ENCODE measurements at places on chromosomes 5 and 9. TPM values are rescaled to one million over a fixed set of nuclear protein-coding genes. Genes with fewer than 3 reads are reported as not detected.
A peak's percentile ranks its signal among the peaks of the same experiment; 100 is the strongest.

- peaks cover 4% of the 10 kb centered on the region for H3K4me1 ChIP-seq
- no peaks in the 10 kb centered on the region for H3K27me3 ChIP-seq
- DNase-seq: no peak
- no peak overlapping the region for H3K4me3 ChIP-seq
- no peaks in the 10 kb centered on the region for H3K36me3 ChIP-seq
Measured at GRCh38 chr5:169114466-169115065, 186.4 kb downstream of the SLIT3 start.

DNA sequence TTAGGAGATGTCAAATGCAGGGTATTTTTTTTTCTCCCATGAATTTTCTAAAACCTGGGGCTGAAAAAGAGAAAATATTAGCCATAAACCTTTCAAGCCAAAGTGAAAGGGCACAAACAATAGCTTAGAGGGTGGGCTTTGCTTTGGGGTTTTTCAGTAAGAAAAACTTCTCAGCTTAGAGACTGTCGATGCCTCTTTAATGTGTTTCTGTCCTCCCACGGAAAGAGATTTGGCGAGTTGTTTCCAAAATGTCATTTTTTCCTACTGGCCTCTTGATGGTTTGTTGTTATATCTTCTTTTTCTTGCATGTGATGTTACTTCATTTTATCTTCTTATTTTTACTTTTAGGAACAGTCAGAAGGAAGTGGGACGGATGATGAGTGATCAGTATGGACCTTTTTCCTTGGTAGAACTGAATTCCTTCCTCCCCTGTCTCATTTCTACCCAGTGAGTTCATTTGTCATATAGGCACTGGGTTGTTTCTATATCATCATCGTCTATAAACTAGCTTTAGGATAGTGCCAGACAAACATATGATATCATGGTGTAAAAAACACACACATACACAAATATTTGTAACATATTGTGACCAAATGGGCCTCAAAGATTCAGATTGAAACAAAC, 177.3 kb downstream of the SMARCA2 start:
- DNase-seq: no peak
- no peak overlapping the region for H3K4me3 ChIP-seq
- H3K36me3 ChIP-seq: no peaks in the 10 kb centered on the region
- H3K27me3 ChIP-seq: no peaks in the 10 kb centered on the region
- no peak overlapping the region for H3K27ac ChIP-seq

GRCh38 chr9:19379697-19380046, 364 bp downstream of the RPS6 start:
- H3K36me3 ChIP-seq: peaks cover 34% of the 10 kb centered on the region
- peak overlapping the region; percentile 93 for H3K27ac ChIP-seq
- no peaks in the 10 kb centered on the region for H3K27me3 ChIP-seq
- H3K4me3 ChIP-seq: peak overlapping the region; percentile 72

GRCh38 chr5:76608833-76609232, 14.4 kb downstream of the F2RL2 start:
- DNase-seq: no peak
- no peaks in the 10 kb centered on the region for H3K27me3 ChIP-seq
- H3K4me1 ChIP-seq: peaks cover 4% of the 10 kb centered on the region

DNA sequence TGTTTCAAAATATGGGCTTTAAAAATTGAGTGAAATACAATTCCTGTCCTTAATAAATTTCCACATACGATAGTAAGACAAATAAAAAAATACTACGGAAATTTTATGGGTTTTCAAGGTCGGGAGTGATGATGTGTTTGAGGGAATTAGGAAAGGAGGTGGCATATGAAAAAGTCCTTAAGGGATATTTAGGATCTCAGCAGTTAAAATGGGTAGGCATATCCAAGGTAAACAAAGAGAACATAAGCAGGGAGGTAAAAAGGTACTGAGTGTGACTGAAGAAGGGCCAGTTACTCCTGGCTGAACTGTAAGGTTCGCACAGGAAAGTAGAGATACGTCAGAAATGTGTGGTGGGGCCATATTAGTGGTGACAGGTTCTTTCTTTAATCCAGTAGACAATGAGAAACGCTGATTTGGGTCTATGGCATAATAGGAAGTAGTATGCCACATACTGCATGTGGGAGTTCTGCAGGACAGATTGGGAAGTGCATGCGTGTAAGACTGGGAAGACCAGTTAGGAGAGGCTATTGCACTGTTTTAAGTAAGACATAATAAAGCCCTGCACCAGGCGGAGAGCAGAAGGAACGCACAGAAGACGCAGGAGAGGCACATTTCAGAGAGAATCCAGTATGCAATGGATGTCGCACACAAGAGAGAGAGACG, 937 bp upstream of the HMGCR start:
- DNase-seq: peak; percentile 60
- no peaks in the 10 kb centered on the region for H3K27me3 ChIP-seq
- H3K4me3 ChIP-seq: peak overlapping the region; percentile 55
- no peaks in the 10 kb centered on the region for H3K36me3 ChIP-seq

GRCh38 chr5:68245319-68245718, 29.8 kb downstream of the PIK3R1 start:
- H3K4me1 ChIP-seq: peaks cover 13% of the 10 kb centered on the region
- H3K4me3 ChIP-seq: no peak overlapping the region
- H3K36me3 ChIP-seq: no peaks in the 10 kb centered on the region

GRCh38 chr5:161847941-161848391, at the start of gene GABRA1:
Gene GABRA1 (plus strand): TSS chr5:161848120. CDS start chr5:161850811, 2,691 bp downstream.
- no peaks in the 10 kb centered on the region for H3K36me3 ChIP-seq
- no peak within 1 kb of the TSS for H3K27ac ChIP-seq
- peak; percentile 3 for DNase-seq
- peaks cover 43% of the 10 kb centered on the region for H3K27me3 ChIP-seq

Gene C9
- not detected for total RNA-seq

Gene ELAVL2
- total RNA-seq: 4.1 TPM

Gene C9orf153
- total RNA-seq: 1.0 TPM

All from cardiac muscle cell (in vitro differentiated cells and primary cell).